ENCODE measurements at places on chromosomes 3 and 15.

GRCh38 chr3:130480736-130481135 lies 36.2 kb upstream of the COL6A6 start:
- DNase-seq, result no peak

DNA sequence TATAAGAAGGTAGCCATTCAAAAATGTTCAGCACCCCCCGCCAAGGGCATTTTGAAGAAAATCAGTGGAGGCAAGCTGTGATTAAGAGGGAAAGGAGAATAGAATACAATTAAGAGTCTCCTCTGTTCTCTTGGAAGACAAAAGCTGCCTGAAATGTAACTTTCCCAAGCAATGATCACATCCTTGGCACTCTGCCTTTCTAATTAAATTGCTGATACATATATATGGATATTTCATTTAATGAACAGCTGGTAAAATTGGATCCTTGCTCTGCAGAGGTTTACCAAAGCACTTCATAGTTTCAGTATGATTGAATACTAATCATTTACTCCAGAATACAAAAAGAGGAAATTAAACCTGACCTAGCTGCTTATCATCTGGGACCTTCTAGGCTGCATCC lies 10.4 kb downstream of the COL6A6 start:
- no peak for DNase-seq

- peak; percentile 76 for DNase-seq
Measured at GRCh38 chr15:56243163-56244037, at the start of gene RFX7. TSS of gene RFX7 (minus strand) at chr15:56243879. CDS start at chr15:56243285, 594 bp downstream.

- no peak for DNase-seq
Measured at GRCh38 chr15:86892774-86893449, 813.2 kb downstream of the AGBL1 start.

DNA sequence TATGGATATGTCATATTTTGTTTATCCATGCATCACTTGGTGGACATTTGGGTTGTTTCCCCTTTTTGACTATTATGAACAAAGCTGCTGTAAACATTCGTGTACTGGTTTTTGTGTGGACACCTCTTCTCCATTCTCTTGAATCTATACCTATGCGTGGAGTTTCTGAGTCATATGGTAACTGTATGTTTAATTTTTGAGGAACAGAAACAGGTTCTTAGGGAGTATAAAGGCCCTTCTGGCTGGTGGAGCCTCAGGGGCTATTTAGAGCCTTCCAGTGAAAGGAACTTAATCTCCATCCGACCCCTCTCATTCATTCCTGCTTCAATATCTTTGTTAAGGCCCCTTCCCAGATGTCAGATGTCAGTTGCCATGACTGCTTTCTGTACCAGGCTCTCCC lies 14.1 kb upstream of the CTXND1 start:
- no peak for DNase-seq

DNA sequence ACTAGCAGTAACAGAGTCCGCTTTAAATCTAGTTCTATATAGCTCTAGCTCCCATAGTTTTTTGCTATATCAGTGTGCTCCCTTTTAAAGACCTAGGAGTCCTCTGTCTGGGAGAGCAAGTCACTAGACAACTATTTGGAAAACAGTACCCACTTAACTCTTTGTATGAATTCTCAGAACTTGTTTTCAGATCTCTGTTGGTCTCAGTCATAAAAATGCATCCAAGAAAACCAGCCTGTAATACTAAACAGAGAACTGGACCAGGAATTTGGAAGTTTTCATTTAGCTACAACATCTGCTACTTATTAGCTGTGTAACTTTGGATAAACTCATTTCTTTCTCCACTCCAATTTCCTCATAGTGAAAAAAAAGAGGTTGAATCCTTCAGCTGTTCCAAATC lies 56.9 kb upstream of the C3orf49 start:
- peak; percentile 62 for DNase-seq

DNA sequence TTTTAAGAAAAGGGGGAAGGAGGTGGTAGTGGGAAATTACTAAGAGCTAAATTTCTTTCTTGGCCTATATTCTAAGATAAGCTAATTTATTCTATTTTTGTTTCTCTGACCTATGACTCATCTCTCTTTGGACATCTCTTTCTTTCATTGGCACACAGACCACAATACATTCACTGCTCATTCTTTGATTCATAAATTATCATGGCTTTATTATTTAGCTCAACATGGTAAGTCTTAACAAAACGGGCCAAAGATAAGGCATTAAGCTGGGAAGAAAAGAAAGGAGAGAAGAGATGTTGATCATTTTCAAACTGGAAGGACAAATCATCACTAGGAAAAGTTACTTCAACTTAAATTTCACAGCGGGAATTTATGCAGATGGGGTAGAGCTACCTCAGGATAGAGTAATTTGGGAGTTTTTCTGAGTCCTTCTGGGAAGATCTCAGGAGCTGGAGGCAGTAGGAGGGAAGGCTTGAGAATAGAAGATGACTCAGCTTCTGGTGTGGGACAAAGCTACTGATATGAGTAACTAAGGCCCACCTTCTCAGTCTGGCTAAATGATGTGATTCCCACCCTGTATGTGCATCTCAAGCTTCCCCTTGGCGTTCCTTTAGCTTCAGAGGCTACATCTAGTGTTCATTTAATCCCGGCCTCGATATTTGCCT lies 7.5 kb upstream of the ALCAM start:
- DNase-seq, result peak; percentile 84

- DNase-seq, result no peak
Measured at GRCh38 chr3:39705351-39705900, 104.0 kb upstream of the MYRIP start.

DNA sequence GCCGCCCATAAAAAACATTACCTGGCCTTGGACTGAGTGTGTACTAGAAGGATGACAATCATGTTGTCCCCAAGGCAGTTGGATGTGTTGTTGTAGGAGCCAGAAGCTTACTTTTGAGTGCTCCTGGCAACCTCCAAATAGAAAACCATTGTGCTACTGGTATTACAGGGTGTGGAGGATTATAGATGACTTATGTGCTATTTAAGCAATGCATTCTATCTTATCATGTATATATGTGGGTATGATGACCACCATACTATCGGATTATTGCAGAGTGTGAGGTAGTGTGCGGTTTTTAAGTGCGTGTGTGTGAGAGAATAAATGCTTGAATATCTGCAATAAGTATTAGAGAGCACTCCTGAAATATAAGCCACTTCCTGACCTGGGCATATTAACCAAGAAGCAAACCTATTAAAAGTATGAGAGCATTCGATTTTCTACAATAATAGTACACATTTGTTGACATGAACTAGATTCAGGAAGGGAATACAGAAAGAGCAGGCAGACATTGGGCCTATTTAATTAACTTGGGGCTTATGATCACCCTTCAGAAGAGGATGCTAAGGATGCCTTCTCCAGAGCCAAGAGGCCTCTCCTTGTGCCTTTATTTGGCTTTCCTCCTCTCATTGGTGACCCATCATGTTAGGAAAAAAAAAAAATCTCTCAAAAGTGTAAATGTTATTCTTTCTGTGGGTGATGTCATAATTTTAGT lies 11.7 kb upstream of the MBNL1 start:
- DNase-seq, result peak; percentile 28

GRCh38 chr15:38195191-38195901 lies 57.3 kb upstream of the SPRED1 start:
- DNase-seq, result no peak

- no peak for DNase-seq
Measured at GRCh38 chr15:95922431-95922830, 408.1 kb upstream of the NR2F2 start.

DNA sequence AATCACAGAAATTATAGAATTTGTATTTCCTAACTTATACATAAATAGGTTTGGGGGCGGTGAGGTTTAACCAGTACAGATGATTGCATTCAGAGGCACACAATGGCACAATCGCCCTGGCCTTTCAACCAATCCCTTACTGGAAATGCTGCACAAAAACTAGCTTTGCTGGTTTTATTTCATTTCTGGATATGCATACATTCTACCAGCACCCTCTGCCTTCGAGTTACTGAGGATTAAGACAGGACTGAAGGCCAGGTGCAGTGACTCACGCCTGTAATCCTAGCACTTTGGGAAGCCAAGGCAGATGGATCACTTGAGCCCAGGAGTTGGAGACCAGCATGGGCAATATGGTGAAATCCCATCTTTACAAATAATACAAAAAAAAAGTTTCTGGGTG lies 336.1 kb downstream of the ARRDC4 start:
- no peak for DNase-seq

GRCh38 chr3:151631946-151632345 lies 101.8 kb upstream of the AADACL2 start:
- no peak for DNase-seq

GRCh38 chr3:144553301-144553700 lies 581.7 kb downstream of the DIPK2A start:
- no peak for DNase-seq

DNA sequence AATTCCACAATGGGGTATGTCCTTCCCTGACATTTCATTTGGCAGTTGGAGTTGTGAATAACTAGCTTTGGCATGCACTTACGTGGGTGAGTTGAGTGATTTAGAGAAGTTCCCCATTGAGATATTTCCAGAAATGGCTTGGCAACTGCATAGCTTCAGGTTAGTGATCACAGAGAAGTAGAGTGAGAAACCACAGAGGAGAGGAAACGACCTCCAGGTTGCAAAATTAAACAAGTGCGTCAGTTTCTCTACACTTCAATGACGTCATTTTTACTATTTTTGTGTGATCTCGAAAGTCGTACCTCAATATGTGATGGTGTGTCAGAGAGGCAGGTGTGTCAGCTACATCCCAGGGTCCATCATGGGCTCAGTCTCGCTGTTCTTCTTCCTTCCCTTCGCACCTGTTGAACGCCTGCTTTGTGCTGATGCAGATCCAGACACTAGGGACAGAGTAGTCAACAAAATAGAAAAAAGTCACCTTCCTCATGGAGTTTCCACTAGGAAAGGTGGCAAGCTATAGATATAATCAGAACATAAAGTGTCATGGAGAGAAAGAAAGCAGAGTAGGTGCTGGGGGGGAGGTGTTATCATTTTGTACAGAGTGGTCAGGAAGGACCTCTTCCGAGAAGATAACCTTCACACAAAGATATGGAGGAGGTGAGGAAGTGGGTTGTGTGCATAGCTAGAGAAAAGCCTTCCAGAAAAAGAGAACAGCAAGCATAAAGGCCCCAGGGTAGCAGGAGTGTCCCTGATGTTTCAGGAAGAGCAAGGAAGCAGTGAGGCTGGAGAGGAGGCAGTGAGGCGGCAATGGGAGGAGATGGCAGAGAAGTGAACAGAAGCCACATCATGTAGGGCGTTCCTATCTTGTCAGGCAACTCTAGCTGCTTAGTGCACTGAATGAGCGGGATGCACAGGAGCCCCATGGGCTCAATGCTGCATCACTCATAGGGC lies 75.6 kb downstream of the MCTP2 start:
- DNase-seq, result no peak

DNA sequence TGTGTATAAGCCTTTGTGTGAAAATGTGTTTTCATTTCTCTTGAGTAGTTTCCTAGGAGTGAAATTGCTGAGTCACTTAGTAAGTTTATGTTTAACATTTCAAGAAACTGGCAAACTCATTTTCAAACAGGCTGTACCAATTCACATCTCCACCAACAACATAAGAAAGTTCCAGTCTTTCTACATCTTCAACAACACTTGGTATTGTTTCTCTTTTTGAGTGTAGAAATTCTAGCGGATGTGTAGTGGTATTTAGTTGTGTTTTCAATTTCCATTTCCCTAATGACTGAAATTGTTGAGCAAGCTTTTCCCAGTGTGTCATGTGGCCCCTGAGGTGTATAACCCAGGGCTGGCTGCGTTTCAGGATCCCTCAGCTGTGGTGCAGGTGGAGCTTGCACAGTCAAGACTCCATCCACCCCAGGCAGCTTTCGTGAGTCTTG lies 258.5 kb downstream of the PDCD6IP start:
- DNase-seq, result peak; percentile 12

- no peak for DNase-seq
Measured at GRCh38 chr3:175646865-175647264, 787.7 kb downstream of the NAALADL2 start.

- no peak for DNase-seq
Measured at GRCh38 chr3:68706096-68706495, 226.3 kb downstream of the TAFA4 start.

- no peak for DNase-seq
Measured at GRCh38 chr3:72973031-72973723, 23.4 kb upstream of the PPP4R2 start.

- DNase-seq, result no peak
Measured at GRCh38 chr3:25817107-25817506, 27.2 kb downstream of the OXSM start.

DNA sequence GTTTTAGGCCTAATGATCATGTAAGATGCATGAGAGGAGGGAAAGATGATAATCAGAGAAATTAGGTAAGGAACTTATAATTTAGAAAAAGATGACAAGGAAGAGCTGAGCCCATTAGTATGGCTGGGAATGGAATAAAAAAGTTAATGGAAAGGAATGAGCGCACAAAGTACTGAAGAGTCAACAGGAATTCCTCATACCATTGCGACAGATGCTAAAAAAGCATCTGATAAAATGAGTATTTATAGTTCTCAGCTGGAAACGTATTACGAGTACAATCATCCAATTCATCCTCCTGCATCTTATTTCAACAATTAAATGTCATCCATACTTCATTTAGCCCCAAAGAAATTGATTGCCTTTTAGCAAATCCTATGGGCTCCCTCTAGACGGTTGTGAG lies 58.9 kb downstream of the TMCC1 start:
- no peak for DNase-seq

DNA sequence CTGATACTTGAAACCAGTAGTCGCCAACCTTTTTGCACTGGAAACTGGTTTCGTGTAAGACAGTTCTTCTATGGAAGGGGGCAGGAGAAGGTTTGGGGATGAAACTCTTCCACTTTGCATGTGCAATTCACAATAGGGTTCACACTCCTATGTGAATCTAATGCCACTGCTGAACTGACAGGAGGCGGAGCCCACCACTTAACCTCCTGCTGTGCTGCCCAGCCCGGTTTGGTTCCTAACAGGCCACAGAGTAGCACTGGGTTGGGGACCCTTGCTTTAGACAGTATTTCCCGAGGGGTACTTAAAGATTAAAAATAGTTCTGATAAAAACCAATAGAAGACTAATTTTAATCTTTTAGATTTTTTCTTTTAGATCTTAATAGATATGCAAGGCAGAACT lies 11.1 kb downstream of the TFG start:
- DNase-seq, result no peak

DNA sequence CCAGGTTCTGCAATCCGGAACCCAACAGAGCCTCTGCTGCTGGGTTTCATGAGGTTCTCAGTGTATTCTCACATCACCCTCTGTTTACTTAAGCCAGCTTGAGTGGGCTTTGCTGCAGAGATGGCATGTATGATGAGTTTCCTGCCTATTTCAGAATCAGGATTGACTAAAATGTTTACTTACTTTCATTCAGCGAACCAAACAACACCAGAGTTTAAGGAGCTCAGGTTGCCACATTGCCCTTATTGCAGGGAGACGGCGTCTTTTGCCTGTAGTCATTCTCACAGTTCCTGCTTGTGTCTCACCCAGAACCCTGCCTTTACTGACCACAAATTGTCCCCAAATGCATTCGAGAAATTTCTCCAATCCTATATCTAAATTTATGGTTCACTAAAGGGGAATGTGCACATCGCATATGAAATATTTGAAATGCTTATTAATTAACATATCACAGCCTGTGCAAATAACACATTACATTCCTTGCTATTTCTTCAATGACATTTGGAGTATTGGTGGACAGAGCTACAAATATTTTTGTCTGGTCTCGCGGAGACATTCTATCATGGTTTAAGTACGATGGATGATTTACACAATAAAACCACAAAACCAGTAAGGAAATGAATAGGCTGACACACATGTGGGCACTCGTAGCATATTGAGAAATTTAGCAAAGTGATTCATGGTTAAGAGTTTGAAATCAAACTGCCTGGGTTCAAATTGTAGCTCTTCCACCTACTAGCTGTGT lies 377.2 kb upstream of the CFAP20DC start:
- peak; percentile 93 for DNase-seq
